ENCODE measurements at places on chromosomes 7 and 10.
A peak's percentile ranks its signal among the peaks of the same experiment; 100 is the strongest.

DNA sequence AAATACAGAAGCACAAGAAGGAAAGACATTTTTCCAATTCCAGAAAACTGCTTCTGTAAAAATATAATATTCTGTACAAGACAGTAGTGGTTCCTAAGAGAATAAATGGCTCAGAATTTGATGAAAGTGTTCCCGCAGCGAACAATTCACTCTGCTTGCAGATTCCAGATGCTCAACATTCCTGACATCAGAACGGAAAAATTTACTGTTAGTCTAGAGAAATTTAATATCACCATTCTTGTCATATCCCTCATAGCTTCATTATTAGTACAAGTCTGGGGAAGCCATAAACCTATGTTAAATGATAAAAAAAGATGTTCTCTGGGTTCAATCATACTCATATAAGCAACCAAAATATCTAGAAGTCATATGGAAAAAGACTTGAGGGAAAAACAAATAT lies 83.6 kb downstream of the MPP7 start:
- DNase-seq, result no peak

GRCh38 chr7:29066641-29067040 lies 79.7 kb downstream of the CPVL start:
- DNase-seq, result no peak

DNA sequence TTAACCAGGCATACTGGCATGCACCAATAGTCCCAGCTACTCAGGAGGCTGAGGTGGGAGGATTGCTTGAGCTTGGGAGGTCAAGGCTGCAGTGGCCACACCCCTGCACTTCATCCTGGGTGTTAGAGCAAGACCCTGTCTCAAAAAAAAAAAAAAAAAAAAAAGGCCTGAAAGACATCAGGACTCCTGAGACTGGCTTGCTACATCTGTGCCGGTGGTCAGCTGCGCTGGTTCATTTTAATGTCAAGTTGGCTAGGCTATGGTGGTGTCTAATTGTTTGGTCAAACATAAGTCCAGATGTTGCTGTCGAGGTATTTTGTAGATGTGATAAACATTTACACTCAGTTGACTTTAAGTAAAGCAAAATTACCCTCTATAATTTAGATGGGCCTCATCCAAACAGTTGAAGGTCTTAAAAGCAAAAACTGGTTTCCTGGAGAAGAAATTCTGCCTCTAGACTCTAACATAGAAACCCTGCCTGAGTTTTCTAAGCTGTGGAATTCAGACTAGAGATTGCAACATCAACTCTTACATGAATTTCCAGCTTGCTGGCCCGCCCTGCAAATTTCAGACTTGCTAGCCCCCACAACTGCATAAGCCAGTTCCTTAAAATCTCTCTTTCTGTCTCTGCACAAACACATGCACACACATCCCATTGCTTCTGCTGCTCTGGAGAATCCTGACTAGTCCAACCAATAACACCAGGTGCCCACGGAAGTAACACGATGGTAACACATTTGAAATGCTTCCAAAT lies 18.2 kb downstream of the MYOF start:
- no peak for DNase-seq

- DNase-seq, result no peak
Observed at GRCh38 chr7:106737202-106737562, 76.2 kb upstream of the CCDC71L start.

- DNase-seq, result no peak
Observed at GRCh38 chr7:41732843-41733306, 30.0 kb upstream of the INHBA start.

DNA sequence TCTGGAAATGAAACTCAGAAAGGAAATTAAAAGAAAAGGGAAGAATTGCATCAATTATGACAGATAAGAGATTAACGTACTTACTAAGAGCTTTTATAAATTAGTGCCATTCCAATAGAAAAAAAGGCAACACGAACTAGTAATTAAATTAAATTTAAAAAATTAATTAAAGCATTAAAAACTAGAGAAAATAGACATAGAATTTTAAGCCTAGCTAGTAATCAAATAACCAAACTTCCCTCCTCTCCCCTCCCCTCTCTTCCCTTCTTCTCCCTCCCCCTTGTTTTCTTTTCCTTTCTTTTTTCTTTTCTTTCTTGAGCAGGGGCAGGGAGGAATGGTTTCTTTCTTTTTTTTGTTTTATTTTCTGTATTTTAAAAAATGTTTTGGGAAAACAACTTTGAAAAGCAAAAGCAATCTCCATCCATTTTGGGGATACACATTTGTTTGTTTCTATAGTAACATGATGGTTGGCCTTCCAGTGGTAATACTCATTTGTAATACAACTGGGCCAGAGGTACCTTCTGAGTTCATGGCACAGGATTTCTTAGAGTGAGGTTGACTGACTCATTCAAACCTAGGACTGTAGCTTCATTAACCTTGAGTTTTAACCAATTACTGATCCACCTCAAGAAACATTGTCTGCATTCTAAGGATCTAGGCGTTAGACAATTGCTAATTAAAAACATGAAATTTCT lies 132.6 kb downstream of the ST7 start:
- DNase-seq, result no peak

DNA sequence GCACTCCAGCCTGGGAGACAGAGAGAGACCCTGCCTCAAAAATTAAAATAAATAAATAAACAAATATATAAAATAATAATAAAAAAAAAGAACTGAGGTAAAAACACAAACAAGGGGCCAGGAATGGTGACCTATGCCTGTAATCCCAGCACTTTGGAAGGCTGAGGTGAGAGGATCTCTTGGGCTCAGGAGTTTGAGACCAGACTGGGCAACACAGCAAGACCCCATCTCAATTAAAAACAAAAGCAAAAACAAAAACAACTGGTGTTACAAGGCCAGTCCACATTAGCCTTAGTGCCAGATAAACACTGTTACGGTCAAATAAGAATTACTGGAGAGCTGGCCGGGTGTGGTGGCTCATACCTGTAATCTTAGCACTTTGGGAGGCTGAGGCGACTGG lies 5.6 kb downstream of the POLR3A start:
- no peak for DNase-seq

DNA sequence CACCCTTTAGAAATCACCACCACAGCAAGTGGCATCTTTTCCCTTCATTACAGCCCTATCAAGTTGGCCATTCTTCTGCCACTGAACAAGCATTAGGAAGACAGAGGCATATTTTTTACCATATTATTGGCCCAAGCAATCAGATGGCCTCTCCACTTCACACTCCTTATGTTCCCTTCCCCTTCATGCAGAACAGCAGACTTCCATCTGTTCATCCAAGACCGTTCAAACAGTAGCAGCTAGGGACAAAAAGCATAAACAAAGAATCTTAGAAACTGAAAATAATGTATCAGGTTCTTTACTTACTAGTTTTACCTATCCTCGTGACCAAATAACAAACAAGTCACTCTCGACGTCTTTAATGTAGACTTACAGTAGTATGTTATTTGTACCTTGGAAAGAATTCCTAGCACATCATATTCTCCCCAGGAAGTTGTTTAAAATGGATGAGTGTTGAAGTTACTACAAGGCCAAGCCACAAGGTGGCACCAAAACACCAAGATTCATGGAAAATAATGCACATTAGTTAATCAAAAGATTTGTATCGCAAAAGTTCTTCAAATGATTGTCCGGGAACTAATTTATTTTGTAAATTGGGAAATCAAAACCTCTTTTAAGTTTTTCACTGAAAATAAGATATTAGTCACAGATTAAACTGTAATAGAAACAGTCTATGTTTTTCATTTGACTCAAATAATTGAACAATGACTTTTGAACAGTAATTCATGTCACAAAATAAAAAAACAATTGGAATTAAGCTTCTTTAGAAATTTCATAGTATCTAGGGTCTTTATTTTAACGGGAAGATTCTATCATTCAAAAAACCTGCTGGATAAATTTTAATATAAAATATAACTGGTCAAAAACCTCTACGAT lies 112.1 kb downstream of the VPS41 start:
- peak; percentile 26 for DNase-seq

- DNase-seq, result no peak
Observed at GRCh38 chr7:35617041-35617440, 77.9 kb downstream of the HERPUD2 start.

GRCh38 chr10:60008816-60009215 lies 102.5 kb upstream of the CCDC6 start:
- no peak for DNase-seq

DNA sequence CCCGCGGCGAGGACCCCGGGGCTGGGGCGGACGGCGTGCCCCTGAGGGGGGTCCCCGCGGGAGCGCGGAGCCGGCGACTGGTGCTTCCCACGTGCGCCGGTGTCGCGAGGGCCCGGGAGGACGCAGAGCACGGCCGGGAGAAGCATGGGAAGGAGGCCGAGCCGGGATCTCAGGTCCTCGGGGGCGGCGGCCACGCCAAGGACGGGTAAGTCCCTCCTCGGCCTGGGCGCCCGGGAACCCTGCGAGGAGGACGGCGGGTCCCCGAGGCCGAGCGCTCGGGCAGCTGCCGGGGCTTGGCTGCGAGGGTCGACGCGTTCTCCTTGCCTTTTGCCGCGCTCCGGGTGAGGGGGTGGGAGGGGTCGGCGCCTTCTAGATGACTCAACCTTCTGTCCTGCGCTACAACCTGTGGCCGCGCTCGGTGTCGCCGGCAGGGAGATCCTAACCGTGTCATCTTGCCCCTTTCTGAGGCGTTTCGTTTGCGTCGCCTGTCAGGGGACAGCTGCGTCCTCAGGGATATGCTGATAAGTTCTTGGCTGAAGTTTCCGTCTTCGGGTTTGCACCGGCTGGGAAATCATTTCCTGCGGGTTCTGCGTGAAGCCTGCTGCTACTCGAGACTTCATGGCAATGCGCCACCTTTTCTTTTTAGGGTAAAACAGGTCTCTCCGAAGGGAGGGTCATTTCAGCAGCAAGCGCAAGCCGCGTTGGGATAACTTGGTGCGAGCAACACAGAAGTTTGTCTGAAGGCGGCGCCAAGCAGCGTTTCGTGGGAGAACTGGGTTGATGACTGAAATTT lies 529 bp downstream of the TASOR2 start:
- DNase-seq, result peak; percentile 60

DNA sequence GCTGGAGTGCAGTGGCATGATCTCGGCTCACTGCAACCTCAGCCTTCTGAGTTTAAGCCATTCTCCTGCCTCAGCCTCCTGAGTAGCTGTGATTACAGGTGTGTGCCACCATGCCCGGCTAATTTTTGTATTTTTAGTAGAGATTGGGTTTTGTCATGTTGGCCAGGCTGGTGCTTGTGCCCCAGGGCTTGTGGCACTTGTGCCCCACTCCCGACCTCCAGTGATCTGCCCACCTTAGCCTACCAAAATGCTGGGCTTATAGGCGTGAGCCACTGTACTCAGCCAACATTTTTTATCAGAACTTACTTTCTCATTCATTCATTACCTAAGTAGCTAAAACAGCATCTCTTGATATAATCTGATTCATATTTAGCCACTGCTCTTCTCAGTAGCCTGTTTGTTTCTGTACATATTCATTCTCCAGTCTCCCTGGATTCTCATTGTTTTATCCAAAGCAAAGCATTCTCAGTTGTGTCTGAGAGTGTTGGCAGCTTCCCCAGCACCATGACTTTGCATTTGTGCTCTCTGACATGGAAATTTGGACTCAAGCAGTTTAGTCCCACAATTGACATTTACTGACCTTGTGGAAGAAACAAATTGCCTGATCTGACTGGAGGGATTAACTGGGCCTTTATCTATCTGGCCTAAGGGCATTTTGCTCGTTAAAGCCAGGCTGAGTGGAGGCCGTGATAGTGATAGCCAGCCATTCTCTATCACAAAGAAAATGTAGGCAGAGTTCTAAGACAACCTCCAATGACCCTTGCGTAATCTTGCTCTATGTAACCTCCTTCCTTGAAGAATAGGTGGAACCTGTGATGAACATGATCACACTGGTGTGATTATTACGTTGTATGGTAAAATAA lies 44.9 kb downstream of the AKR1B15 start:
- DNase-seq, result no peak

- DNase-seq, result no peak
Observed at GRCh38 chr7:107854989-107855388, 36.0 kb upstream of the DLD start.
